Stimulated activated CD4-positive, alpha-beta T cell treated with anti-CD3 and anti-CD28 coated beads, Interleukin-2, amount 100 ng/mL, for 24 hours (primary cell): ENCODE measurements at places on chromosomes 13 and 19.

DNA sequence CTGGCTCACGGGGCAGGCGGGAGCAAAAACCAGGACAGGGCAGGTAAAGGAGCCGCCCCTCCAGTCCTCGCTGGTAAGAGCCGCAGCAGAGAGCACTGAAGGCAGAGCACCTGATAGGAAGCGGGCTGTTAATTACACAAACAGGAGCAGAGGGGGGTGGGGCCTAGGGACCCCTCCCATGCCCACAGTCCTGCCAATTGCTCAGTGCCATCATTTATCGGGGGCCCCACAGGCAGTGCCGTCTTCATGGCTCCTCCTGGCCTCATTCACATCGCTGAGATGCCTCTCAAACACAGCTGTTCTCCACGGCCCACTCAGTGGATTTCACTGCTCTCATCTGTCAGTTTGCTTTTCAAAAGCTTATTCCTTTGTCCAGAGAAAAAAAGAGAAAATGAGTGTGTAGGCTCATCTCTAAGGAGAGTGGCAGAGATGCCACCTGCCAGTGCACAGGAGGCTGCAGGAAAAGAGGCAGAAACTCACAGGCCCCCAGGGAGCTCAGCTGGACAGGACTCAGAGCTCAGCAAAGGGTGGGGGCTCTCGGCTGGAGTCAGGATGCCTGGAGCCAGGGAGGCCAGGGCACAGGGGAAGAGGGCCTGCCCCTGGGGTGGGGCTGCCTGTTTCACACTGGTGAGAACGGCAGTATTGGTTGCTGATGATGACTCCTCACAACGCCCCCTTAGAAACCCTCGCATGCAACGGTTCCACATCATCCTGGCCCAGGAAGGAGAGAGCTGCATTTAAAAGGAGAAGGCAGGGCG is 174.6 kb downstream of the COL4A1 start:
- DNase-seq = no peak

DNA sequence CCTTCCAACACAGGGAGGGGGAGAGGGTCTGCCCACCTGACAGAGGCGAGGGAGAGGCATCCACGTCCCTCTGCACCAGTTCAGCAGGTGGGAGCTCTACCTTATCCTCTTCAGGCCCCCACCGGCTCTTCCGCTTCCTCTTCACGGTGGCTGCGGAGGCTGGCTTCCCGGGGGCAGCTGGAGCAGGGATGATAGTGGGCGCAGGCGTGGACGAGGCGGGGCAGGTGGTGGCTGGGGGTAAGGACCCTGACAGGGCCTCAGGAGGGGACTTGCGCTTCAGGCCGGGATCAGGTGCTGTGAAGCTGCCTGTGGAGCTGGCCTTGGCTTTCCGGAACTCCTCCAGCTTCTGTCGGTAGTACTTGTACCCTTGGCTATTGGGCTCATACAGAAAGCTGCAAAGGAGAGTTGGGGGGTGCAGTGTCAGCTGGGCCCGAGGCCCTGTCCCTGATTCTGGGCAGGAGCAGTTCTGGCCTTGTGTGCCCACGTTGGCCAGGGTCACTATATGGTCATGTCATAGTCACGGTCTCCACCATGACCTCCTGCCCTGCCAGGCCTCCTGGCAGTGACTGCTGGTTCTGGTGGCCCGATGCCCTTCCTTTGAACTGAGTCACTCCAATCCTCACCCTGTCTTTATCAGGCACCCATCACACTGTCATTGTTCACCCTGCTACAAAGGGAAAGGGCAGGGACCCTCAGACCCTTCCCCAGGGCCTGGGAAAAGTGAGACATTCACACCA is 23.2 kb downstream of the SUGP1 start:
- no peak for DNase-seq

DNA sequence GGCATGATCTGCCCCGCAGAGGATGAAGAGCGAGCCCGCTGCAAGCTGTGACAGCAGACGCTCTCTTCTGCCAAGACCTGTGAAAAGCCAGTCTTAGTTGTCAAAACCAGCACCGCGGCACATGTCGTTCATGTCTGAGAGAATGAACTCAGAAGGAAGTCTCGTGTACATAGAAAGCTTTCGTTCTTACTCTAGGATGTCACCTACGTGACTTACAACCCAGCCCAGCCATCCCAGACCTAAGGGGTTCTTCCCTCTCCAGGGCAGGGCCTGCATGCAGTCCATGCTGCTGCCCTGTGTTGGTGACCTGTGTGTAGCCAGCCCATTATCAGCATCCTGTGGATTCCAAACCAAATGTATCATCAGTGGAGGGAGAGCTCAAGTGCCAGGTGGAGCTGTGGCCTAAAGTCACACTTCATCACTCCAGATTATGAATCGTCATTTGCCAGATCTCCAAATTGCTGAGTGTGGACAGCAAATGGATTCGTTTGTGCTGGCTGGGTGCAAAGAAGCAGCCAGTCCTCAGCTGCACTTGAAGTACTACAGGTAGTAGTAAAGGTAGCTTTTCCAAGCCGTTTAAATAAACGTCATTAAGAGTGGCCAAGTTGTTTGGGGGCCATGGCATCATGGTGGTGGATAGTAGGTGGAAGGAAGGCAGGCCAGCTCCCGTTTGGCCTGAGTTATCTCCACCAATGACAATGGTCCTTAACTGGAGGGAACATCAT is 73.9 kb upstream of the GPR183 start:
- peak; percentile 73 for DNase-seq

DNA sequence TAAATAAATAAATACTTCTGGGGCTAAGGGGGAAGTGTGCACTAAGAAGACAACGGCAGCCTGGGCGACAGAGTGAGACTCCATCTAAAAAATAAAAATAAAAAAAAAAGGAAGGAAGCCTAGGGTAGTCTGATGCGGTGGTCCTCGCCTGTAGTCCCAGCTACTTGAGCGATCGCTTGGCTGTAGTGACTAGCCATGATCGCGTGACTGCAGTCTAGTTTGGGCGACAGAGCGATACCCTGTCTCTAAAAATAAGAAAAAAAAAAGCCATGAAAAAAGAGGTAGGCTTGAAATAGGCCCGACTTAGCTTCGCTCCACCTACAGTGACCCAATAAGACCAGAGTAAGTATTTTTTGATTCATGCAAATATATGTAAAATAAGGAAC is 661 bp upstream of the BABAM1 start:
- no peak for DNase-seq

DNA sequence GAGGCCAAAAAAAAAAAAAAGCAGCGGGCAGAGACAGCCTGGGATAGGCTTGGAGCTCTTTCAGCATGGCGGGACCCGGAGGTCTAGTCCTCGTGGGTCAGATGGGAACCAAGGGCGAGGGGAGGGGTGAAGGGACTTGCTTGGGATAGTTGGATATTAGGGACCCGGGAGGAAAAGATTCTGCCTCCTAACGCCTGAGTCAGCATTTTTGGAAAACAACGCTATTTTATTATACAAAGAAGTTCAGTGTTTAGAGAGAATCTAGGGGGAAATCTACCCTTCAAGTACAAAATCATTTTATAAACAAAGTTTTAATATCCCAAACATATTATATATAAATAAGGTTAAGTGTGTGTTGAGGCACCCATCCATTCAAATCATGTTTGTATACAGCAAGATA is 156.7 kb downstream of the ZNF536 start:
- DNase-seq = no peak

- DNase-seq = no peak
Measured at GRCh38 chr13:40534456-40534855, 132.0 kb downstream of the FOXO1 start.

GRCh38 chr13:95388420-95389079 is 87.3 kb upstream of the ABCC4 start:
- no peak for DNase-seq

DNA sequence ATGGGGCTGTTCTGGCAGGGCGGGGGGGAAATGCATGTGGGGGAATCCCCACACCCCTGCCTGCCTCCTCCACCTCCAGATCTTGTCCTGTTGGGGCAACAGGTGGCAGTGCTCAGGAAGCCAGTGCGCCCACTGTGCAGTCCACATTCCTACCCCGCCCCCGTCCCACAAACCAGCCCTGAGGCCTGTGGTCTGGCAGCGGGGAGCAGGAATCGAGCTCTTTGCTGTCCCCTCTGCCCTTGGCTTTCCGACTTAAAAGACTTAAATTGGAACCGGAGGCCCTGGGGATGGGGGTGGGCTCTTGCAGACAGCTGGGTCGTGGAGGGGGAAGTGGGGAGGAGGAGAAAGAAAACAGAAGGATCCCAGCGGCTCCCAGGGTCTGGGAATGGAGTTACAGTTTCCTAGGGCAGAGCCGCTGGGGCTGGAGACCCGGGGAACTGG is 4.3 kb downstream of the NANOS3 start:
- no peak for DNase-seq

DNA sequence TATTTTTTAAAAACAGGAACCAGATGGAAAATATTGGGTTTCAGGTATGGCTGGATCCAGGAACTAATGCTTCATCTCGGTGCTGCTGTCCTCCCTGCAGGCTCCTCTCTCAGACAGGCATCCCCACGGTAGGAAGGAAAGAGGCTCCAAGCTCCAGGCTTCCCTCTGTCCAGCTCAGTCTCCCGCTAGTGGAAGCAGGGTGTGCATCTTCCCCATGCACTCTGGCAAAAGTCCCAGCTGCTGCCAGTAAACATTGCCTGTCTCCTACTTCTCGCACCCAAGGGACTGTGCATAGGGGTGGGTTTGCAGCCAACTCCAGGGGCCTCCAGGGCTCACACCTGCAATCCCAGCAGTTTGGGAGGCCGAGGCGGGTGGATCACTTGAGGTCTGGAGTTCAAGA is 29.2 kb downstream of the IL12RB1 start:
- DNase-seq = no peak

DNA sequence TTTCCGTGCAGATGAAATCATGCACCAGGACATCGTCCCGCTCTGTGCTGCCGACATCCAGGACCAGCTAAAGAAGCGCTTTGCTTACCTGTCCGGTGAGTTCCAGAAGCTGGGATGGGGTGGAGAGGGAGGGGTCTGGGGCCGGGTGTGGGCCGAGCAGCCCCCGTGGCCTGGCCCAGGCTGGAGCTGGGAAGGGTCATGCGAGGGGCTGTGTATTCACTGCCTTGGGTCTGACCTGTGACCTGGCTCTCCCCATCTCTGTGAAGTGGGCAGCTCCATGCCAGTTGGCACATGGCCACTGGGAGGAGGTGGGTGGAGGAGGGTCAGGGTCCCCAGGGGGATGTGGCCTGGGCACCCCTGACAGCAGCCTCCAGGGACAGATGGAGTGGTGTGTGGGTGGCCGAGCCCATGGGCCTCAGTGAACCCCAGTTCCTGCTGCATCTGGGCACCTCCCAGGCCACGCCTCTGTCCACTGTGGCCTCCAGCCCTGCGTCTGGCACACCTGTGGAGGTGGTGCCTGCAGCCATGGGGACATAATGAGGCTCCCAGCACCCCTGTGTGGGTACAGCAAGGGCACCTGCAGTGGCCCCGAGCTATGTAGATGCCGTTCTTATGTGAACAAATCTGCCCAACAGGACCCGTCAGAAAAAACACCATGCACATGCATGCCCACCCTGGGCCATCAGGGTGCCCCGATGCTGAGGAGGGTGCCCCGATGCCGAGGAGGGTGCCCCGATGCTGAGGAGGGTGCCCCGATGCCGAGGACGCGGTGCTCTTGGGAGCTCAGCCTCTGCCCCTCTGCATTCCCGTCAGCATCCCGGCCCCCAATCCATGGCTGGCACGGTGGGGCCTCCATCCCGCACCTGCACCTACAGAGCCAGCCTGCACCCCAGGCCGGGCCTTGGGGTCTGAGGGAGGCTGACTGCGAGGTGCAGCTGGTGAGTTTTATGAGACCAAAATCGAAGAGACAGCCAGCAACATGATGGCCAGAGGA is 46.0 kb downstream of the MCF2L start:
- no peak for DNase-seq

DNA sequence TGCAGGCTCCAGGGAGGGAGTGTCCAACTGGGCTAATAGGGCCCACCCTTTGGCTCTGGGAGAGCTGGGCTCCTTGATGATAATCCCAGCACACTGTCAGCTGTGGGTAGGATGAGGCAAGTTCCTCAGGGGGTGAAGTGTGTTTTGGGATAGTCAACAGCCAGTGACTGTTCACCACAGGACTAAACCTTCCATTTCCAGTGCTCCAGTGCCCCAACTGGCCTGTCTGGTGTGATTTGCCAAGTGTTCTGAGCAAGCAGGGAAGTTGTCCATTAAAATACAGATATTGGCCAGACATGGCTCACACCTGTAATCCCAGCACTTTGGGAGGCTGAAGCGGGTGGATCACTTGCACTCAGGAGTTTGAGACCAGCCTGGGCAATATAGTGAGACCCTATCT is 150.9 kb downstream of the TM9SF2 start:
- DNase-seq = no peak

DNA sequence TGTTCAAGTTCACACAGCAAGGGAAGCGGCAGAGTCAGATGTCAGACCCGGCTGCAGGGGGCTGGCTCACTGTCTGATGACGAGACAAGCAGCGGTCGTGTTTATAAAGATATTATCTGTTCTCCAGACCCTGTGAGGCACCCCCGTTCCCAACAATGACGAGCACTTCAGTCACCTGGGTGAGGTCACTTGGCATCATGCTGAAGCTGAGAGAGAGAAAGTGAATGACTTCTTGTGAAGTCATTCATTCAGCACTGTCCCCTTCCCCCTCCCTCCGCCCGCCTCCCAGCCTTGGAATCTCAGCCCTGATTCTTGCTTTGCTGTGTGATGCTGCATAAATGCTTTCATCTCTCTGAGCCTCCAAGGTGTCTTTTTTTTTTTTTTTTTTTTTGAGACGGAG is 4.9 kb upstream of the LYPD3 start:
- peak; percentile 45 for DNase-seq

GRCh38 chr13:93262729-93263345 is 36.2 kb downstream of the GPC6 start:
- no peak for DNase-seq

DNA sequence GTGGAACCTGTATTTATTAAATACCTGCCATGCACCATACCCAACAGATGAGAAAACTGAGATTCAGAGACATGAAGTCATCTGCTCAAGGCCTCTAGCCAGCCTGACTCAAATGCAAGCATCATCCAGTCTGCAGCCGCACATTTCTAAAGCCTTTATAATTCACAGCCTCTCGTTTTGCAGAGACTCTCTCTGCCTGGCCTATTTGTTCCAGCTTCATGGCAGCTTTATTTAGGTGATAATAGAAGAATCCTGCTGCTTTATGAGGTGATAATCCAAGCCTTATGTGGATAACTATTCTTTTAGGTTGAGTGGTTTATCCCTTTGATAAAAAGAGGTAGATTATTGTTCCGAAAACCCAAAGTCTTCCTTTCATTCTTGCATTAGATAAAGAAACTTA is 58.4 kb downstream of the OXGR1 start:
- DNase-seq = no peak

DNA sequence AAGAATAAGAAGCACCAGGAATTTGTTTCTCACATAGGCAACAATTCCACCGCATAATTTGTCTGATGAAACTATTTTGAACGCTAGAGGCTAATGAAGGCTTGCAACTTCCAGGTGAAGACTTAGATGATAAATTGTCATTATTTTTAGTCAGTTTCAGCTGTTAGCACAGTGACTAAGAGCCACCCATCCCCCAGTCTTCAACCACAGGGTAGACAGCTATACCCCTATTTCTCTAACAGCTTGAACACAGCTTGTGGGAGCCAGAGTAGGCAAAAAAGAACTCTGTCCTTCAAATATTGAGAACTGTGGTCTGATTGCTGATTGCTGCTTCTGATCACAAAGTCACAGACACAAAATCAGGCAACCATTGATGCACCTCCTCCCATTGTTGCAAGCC is 1124.8 kb upstream of the PRR20A start:
- DNase-seq = no peak

- no peak for DNase-seq
Measured at GRCh38 chr13:97057176-97057575, 62.9 kb upstream of the OXGR1 start.
